Endodermal cell (in vitro differentiated cells): ENCODE measurements at places on chromosomes 5 and 9. TPM values are rescaled to one million over a fixed set of nuclear protein-coding genes. Genes with fewer than 3 reads are reported as not detected.

The SHOC1 gene
- not detected in 3 replicates for total RNA-seq

DNA sequence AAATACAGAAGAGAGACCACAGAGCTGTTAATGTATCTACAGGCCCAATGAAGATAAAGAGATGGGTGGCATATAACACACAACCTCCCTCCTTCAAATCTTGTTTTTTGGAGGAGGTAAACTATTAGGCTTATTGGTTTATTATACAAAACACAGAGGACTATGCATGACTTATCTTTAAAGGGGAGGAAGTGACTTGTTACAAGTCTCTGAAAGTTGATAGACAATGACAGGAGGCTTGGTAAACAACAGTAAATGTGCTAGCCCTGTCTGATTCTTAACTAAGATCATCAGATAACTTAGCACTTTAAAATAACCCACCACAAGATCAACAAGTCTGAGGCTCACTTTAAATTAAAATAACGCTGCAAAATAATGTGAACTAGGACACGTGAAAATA lies 219.0 kb downstream of the MLLT3 start:
- no peaks in the 10 kb centered on the region for H3K36me3 ChIP-seq
- no peak overlapping the region for H3K4me3 ChIP-seq
- no peak overlapping the region for H3K27ac ChIP-seq
- DNase-seq, result no peak
- peaks cover 14% of the 10 kb centered on the region for H3K4me1 ChIP-seq
- no peaks in the 10 kb centered on the region for H3K27me3 ChIP-seq

The BTNL9 gene
- total RNA-seq, result 0.75 TPM in 1 of 3 replicates, not detected in the others

The SPATA31D4 gene
- not detected in 2 replicates for total RNA-seq

The F2R gene
- 20.6 to 47.0 TPM (median 43.1 TPM) in 3 replicates for total RNA-seq
